AG08395 (cell line): ENCODE measurements at places on chromosomes 4 and X.

- DNase-seq, result no peak
Measured at GRCh38 chrX:48971249-48972219, at the start of gene KCND1. Gene KCND1, minus strand, starts transcription at chrX:48971844. Its CDS starts 1,573 bp downstream, at chrX:48970271.

DNA sequence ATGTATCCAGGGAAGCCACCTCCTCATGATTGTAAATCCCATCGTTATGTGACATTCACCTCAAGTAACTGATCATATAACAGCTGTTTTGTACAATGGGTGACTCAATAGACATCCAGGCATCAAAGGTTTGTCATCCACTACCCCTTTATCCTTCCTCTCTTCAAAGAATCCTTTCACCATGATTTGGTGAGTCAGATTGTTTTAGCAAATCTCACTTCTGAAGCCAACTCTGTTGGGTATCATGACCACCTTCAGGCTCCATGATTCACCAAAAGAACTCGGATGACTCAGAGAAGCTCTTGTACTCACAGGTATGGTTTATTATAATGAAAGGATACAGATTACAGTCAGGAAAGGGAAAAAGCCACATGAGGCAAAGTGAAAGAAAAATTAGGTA lies 132.1 kb downstream of the PWWP3B start:
- DNase-seq, result no peak

DNA sequence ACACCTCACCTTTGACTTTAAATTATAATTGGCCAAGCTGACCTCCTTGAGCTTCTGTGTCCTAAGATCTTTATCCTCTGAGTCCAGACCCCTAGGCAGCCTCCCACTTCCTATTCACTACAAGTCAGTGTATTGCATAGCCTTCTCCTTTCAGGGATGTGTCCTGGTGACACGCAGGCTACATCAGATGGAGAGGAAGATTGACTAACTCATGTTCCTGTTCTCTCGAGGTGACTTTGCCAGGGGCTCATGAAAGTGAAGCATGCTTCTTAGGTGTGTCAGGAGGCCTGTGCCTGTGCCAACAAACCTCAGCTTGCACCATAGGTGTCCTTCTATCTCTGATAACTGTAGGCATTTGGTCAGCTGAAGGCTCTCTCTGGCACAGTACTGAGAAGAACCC lies 195.7 kb upstream of the HS3ST1 start:
- no peak for DNase-seq

DNA sequence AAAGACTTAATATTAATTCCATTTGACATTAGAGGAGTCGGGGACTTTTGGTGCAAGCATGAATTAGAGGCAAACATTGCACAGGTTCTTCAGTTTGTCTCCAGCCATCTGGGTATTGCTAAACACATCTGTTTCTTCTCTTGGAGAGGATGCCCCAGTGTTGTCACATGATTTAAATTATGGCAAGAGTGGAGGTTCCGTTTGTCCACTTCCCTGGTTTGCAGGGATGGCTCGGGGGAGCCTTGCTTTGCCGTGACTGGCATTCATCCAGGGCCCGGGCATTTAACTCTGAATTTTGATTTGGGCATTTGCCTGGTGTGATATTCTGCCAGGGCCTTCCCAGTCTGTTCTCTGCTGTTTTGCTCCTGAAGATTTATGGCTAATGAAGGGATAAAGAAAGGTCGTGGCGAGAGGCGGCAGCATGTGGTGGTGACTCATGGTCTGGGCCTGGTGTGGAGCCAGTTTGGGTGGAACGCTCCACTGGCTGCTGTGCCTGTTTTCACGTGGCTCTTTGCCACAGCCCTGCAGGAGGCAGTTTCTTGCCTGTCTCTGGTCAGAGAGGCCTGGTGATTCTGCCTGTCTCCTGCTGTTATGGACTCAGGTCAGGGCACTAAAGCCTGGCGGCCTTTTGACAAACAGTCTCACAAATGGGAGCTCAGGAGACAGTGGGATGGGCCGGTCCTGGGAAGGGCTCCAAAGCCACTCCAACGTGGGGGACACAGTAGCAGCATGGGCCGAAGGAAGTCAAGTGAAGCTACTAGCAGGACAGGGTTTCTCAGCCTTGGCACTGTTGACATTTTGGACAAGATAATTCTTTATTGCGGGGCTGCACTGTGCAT lies 99.4 kb upstream of the PGRMC2 start:
- DNase-seq, result peak; percentile 94

DNA sequence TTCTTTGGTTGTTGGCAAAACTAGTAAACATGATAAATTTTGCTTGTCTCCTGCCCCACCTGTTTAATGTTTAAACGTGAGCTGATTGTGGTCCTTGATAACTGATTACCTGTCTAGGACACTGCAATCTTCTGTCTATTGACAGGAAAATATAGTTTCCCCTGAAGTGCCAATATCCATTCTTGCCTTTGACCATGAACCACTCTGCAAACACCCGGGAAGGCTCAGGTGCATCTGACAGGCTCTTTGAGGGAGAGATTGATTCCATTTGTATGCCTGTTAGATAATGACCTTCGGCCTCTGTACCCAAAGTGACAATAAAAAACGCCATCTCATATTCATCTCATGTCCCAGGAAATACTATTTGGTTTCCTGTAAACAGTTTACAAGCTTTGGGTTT lies 453.0 kb downstream of the CENPC start:
- DNase-seq, result no peak
